ENCODE measurements at places on chromosomes 1 and 21.
A peak's percentile ranks its signal among the peaks of the same experiment; 100 is the strongest.

DNA sequence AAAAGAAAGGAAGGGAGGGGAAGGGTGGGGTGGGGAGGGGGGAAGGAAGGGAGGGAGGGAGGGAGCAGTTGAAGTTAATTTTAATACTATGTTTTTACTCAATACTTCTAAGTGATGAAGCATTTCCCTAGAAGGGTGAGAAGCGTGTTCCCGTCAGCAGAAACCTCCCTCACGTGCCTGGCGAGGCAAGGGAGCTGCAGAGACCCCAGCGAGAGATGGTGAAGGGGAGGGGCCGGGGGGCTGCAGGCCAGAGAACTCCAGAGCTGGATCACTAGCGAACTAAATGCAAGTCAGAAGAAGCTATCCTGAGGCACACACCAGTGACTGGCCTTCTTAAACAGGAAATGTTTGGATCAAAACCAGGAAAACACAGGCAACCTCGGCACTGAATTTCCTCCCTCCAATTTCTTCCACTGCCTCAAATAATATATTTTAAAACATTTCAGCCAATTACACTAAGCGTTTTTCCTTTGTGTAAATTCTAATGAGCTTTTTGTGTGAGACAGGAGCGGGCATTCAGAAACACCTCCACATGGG is 18.0 kb downstream of the WDR4 start:
- DNase-seq, result no peak

GRCh38 chr1:230067419-230067870 is 407 bp downstream of the GALNT2 start:
- no peak for DNase-seq

DNA sequence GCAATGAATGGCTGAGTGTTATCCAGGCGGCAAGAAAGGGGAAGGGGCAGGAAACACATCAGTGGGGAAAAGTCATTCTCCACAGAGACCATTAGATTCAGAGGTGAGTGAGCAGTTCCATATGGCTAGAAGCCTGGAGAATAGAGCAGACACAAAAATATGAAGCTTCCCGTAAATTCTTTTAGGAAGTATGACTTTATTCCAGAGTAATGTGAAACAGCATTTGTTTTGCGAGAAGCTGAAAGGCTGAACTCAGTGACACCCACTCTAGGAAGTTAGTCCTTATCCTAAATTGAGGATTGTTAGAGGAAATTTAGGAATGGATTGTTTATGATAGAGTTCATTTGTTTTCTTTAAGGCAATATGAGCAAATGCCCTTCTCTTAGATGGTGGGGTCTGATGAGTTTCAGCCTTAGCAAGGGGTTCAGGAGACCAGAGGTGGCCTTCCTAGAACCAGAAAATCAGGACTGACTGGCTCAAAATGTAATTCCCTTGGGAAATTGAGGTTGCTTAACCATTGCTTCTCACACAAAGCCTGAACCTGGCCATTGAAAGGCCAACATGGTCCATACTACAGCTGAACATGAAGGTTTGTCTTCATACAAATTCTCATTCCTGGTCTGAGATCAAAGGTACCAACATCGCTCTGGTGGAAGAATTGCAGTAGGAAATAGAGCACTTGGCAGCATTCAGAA is 167.5 kb downstream of the TPR start:
- no peak for DNase-seq

DNA sequence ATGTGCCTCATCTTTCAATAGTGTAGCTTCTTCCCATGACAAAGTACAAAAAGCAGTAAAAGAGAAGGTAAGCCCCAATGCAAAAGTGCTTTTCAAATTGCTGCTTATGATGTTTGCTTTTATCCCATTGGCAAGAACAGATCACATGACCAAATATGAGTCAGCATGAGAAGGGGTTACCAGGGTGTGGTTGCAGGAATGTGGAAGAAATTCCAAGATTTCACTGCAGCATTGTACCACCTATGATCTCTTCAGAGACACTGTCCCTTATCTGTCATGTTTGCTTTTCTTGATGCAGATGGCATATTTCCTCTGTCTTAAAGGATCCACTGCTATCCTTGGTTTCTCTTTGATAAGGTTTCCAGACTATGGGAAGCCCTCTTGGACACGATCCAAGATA is 1006.9 kb upstream of the PRMT6 start:
- no peak for DNase-seq

GRCh38 chr21:24372506-24372905 is 1234.8 kb downstream of the MRPL39 start:
- DNase-seq, result no peak

GRCh38 chr1:41874151-41874719 is 44.5 kb downstream of the HIVEP3 start:
- DNase-seq, result no peak

- no peak for DNase-seq
Measured at GRCh38 chr1:151716771-151717631, at the start of gene CELF3. Gene CELF3 (minus strand): TSS chr1:151716803. CDS start chr1:151716020, 783 bp downstream.

- no peak for DNase-seq
Measured at GRCh38 chr1:78855258-78855657, 151.3 kb downstream of the ADGRL4 start.

DNA sequence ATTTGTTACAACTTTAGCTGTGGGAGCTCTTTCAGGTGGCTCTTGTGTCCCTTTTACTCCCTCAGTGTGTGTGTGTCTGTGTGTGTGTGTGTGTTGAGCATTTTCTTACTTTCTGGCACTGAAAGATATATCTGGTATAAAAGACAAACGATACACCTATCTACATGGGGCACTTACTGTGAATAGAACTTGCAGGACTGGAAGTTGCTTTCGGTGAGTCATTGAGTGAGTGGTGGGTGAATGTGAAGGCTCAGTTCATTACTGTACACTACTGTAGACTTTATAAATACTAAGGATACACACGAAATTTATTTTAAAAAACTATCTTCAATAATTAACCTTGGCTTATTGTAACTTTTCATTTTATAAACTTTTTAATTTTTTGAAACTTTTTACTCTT is 38.7 kb downstream of the BTBD8 start:
- no peak for DNase-seq

DNA sequence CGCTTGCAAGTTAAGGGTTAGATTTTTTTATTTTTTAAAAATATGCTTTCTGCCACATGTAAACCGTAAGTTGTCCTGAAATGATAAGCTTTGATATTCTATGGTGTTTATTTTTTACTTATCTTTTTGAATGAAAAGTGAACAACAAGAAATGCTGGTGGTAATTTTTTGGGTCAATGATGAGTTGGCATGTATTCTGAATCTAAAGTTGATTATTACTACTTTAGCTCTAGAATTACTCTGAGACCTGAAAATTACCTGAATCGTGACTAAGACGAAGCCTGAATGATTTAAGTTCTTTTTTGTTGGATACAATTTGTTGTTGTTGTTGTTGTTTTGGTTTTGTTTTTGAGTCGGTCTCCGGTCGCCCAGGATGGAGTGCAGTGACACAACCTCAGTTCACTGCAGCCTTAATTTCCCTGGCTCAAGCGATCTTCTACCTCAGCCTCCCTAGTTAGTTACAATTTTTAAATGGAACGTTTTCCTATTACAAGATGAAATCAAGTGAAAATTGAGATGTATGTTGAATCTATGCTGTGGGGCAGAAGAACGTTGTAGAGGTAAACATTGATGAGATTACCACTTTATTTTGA is 941 bp downstream of the RABGGTB start:
- no peak for DNase-seq

DNA sequence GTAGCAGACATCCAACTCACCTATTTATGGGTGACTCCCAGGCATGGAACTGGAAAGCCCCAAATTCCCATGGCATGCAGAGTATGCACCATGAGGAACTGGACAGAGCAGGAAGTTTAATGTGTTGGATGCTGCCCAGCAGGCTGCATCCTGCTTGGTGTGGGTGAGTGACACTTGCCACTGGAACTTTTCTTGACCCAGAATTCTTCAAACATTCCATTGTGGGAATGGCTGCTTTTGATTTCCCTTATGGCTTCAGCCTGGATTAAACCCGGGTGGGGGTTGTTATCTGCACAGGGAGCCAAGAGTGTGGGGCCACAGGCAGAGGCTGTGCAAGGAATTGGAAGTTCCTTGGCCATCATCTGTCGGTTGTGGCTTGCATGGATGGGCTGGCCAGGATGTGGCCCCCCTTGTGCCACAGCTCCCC is 26.9 kb upstream of the BACE2 start:
- no peak for DNase-seq

DNA sequence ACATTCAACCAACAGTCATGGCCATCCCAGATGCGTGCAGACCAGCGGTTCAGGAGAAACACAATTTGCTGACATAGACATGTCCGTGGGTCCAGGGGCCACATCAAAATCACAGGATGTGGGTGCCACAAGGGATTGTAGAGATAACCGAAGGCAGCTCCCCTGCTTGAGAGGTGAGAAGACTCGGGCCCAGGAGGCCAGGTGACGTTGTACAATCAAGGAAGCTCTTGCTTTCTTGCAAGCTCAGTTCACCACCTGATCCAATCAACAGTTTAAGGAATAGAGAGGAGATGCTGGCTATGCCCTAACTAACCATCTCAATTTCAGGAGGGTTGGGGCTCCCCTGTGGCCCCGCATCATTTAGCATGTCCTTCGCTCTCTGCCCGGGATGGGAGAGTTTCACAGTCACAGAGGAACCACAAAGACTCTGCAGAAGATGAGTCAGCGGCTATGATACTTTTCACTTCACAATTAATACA is 19.5 kb downstream of the UBASH3A start:
- no peak for DNase-seq

- DNase-seq, result no peak
Measured at GRCh38 chr1:184988506-184988905, 14.2 kb upstream of the NIBAN1 start.

GRCh38 chr1:39657923-39658485 is 13.9 kb downstream of the NT5C1A start:
- DNase-seq, result peak; percentile 37

DNA sequence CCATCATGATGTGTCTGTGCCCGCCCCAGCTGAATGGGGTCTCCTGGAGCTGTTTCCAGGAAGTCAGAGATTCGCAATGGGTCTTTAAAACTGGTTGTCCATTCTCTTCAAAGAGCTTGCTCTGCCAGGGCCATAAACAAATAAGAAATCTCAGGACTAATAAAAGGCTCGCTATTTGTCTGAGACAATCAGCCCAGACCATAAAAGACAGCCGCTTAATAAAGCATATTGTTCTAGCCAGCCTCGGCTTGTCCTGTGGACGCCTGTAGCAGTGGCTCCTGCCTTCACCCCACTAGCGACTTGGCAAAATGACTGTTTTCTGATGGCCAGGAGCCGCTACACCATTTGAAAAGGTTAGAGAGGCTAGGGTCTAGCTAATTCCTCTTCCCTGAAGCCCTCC is 20.6 kb upstream of the SELENON start:
- no peak for DNase-seq

- DNase-seq, result no peak
Measured at GRCh38 chr1:13674377-13674776, 25.6 kb upstream of the PRDM2 start.

- DNase-seq, result no peak
Measured at GRCh38 chr1:64608651-64609048, 136.2 kb upstream of the RAVER2 start.

GRCh38 chr1:53362270-53362669 is 34.4 kb upstream of the LRP8 start:
- DNase-seq, result no peak

GRCh38 chr1:56068210-56068609 is 511.2 kb downstream of the PLPP3 start:
- no peak for DNase-seq

DNA sequence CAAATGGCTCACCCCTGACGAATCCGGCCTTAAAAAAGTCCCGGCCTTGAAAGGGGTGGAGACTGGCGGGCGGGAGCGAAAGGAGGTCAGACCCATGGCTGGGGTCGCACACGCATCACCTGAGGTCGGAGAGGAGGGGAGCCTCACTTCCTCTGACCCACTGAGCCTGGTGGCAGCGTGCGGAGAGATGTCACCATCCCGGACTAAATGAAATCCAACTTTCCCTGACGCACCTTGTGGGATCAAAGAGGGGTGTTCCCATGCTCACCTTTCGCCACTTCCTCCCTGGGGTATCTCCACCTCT is 709 bp upstream of the SLC41A1 start:
- DNase-seq, result no peak

- DNase-seq, result no peak
Measured at GRCh38 chr1:15453734-15454133, 2.8 kb upstream of the CELA2A start.

GRCh38 chr1:92343061-92343460 is 44.2 kb downstream of the RPAP2 start:
- DNase-seq, result no peak

GRCh38 chr1:103129255-103129654 is 20.9 kb upstream of the COL11A1 start:
- no peak for DNase-seq

DNA sequence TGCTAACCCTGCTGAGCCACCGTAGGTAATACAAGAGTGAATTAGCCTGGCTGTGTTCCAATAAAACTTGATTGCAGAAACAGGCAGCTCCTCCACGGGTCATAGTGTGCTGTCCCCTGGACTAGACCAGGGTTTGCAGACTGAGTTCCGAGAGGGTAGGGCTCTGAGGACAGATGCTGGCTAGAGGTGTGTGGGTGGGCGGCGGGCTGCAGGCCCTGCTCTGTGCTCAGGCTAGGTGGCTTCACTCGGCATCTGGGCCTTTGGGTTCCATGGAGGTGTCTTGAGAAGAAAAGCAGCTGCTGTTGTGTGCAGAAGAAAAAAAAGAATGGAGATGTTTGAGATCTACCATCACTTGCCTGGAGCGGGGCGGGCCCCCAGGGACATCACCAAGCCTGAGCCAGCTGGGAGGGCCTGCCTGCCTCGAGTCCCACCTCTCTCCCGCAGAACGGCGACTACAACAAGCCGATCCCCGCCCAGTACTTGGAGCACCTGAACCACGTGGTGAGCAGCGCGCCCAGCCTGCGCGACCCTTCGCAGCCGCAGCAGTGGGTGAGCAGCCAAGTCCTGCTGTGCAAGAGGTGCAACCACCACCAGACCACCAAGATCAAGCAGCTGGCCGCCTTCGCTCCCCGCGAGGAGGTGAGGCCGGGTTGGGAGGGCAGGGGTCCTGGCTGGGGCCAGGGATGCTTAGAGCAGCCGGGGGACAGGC is 7.9 kb downstream of the TMEM201 start:
- no peak for DNase-seq

GRCh38 chr1:76142771-76143540 is 68.4 kb downstream of the ST6GALNAC3 start:
- DNase-seq, result no peak

GRCh38 chr1:29382851-29383745 is 146.8 kb downstream of the PTPRU start:
- DNase-seq, result no peak

DNA sequence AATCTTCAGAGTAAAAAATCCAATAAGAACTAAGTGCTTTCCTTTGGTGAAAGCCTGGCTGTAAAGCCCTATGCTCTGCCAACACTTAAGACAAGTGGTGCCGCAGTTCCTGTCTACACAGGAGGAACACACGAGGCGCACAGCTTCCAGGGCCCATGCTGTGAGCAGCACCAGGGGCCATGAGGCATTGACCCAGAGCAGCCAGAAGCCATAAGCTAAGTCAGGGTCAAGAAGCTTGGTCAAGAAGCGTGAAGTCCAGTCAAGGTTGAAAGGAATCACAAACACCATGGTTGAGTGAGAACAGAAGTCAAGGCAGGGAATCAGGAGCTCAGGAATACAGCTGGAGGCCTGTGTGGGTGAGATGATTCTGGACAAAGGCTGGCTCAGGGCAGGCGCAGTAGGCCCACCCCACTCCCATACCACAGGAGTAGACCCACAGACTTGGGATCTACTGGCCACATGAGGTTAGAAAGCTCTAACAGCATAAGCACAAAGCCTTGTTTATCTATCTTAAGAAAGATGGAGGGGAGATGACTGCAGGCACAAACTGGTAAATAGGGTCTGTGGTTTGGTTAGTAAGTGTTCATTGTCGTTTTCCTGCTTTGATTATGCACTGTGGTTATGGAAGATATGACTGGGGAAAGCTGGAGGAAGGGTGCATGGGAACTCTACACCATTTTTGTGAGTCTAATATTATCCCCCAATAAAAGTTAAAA is 42.9 kb upstream of the RCAN3 start:
- no peak for DNase-seq
